Activated CD8-positive, alpha-beta T cell treated with anti-CD3 and anti-CD28 coated beads for 36 hours (primary cell): ENCODE measurements at places on chromosomes 7 and 10.
A peak's percentile ranks its signal among the peaks of the same experiment; 100 is the strongest.

GRCh38 chr10:121133901-121134300 lies 282.7 kb downstream of the WDR11 start:
- DNase-seq: no peak

GRCh38 chr10:132198381-132199181 lies 11.8 kb downstream of the DPYSL4 start:
- no peak for DNase-seq

GRCh38 chr10:62244785-62245467 lies 23.7 kb downstream of the RTKN2 start:
- peak; percentile 65 for DNase-seq

GRCh38 chr10:124332426-124332825 lies 86.3 kb downstream of the OAT start:
- DNase-seq: no peak

DNA sequence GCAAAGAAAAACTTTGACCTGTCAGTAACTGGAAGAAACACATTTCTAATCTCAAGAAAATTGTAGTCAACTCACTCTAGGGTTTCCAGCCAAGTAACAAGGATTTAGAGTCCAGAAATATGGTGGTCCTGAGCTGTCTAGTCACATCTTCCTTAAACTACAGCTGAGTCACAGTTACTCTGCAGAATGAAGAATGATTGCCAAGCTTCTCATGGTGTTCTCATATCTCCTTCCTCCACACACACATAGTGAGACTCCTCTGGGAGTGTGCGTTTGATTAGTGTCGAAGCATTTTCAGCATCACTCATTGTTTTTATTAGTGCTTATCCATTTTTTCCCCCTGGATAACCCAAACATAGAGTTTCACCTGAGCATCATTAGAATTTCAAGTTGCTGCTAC lies 93.1 kb upstream of the CXCL12 start:
- no peak for DNase-seq
